ENCODE measurements at places on chromosomes 6 and 20.

- DNase-seq = no peak
Observed at GRCh38 chr6:44117397-44118128, 9.7 kb downstream of the MRPL14 start.

- no peak for DNase-seq
Observed at GRCh38 chr20:12012241-12013222, 94.8 kb downstream of the BTBD3 start.

DNA sequence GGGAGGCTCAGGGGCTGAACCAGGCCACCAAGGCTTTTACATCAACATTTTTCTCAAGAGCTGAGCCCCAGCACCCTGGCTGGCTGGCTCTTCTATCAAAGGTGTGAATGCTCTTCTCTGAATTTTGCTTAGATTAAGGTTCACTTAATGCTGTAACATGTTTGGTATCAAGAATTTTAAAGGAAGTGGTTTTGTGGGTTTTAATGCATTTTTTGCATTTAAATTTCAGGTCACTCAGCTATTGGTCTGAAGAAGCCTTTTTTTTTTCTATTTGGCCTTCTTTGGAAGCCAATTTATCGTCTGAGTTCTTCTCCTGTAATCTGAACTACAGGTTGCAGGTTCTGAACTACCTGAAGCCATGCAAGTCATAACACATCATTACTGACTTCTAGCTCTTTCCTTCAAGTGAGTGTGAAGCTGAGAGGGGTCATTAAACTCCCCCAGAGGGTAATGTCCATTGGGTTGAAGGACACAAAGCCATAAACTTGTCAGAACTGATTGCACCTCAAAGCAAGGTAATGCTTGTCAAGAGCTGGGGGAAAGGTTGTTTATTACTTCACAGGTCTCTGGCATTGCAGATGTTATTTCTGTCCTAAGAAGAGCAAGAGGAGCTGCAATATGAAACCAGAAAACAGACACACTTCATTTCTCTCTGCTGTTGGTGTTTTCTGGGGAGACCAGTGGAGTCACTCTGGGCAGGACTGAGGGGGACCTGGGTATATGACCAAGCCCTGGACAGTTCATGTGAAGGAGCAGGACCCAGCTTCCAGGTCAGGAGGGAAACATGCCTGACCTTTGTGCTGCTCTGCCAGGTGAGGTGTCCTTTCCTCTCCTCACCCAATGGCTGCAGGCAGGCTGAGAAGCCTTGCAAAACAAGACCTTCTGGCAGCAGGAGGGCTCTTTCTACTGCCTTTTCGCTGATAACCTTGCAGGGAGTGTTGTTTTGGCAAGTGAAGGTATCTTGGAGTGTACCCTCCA is 26.1 kb upstream of the NEDD9 start:
- no peak for DNase-seq

DNA sequence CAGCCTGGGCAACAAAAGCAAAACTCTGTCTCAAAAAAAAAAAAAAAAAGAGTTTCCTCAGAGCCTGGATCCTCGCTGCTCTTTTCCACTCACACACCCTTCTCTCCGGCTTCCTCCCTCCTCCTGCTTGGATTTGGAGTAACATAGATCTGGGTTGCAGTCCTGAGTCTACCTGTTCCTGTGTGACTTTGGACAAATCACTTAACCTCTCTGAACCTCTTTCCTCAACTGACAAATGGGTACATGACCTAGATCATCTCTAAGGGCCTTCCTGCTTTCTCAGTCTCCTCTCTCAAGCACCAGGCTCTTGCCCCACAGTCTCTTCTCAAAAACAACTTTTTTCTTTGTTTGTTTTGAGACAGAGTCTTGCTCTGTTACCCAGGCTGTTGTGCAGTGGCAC is 5.6 kb upstream of the R3HDML start:
- no peak for DNase-seq

DNA sequence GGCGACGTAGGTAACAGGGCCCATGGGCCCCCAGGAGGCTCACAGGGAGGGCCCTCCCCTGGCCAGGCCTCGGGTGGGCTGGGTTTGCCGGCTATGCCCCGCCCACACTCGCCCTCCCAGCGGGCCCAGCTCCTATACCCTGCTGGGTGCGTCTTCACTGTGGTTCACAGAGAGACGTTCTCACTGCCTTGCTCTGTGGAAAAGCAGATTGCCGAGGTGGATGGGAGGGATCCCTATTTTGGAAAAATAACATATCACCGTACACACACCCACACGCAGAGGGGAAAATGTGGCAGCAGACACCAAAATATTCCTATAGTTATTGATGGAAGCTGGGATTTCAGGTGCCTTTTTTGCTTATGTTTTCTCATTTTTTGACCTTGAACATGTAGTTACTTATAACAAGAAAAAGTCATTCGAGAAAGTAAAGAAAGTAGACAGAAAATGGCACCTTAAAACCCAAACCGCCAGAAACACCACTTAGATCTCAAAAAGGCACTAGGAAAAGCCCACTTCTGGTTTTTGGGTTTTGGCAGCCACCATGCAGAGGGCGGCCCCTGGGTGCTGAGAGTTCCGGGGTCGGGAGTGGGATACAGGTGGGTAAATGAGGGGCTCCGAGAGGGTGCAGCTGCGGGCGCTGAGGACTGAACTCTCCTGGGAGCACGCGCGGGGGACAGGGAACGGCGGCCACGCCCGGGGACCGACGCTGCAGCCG is 49.4 kb downstream of the TMEM242 start:
- peak; percentile 51 for DNase-seq

- no peak for DNase-seq
Observed at GRCh38 chr6:127980996-127981395, 80.1 kb upstream of the THEMIS start.

DNA sequence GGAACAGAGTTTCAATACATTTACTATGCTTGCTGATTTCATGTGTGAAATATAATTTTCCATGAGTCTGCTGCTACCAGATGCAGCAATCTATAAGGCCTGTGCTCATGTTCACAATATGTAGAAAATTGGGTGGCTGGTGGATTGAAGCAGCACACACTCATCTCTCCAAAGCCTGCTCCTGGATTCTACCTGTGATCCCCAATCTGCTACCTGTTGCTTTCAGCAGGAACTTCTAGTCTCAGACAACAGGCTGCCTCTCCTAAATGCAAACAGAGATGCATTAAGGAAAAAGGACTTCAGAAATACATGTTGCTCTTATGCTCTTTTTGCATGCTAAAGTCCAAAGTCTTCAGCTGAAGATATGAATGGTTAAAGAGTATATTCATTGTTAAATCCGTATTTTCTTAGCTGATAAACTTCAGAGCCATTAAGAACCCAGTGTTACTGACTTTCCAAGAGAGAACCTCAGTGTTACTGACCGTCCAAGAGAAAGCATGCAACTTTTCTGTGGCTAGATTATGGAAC is 30.9 kb upstream of the MCM9 start:
- DNase-seq = no peak

- no peak for DNase-seq
Observed at GRCh38 chr20:41213150-41213820, 75.9 kb downstream of the PLCG1 start.

DNA sequence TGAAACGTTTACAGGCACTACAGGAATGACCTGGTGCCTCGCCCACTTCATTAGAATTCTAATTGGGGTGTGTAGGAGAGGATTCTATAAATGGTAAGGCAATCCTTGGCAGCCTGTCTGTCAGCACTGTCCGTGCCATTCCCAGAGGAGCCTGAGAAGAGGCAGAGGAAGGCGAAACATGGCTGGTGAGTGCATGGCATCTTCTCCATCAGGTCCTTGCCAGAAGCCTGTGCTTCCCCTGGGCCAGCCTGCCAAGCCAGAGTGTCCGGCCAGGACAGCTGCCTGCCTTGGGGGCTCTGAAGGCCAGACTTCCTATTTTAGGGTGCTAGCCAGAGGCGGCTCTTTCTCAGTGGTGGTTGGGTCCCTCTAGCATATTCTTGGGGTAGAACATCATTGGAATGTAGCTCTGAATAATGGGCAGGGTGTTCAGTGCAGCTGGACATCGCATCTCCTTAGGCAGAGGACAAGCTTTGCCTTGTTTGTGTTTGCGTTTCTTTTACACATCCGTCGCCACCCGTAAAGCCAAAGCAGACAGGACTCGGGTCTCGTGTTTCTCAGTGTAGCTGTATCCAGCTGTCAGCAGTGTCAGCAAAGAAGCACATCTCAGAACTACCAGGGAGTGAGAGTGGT is at the start of gene TGM3:
TGM3 (plus strand) TSS at position 116 of the 630 bp plus-strand sequence; CDS start at position 179, 63 bp downstream.
- no peak for DNase-seq
